Cortex of kidney (tissue), 1 donor: ENCODE measurements at places on chromosomes 12 and 14.

- DNase-seq, result no peak
Measured at GRCh38 chr12:92938638-92939037, 9.5 kb upstream of the EEA1 start.

DNA sequence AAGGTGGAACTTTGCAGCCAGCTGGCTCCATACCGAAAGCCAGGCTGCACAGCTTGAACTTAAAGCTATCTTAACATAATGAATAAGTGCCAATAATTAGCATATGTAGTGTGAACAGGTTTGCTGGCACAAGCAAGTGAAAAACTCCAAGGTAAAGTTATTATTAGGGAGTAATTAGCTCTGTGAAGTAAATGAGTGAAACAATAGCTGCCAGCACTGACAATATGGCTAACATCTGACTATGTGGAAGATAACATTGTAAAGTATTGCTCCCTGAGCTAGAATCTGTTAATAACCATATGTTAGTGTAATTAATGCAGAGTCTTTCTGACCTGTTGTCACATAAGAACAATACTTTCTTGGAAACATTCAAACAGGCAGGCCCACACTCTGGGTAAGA, 246.4 kb downstream of the SOX5 start:
- no peak for DNase-seq

- no peak for DNase-seq
Measured at GRCh38 chr12:123940627-123940966, 32.0 kb downstream of the CCDC92 start.

GRCh38 chr12:120283318-120283717, 8.4 kb downstream of the RNU4-2 start:
- no peak for DNase-seq

DNA sequence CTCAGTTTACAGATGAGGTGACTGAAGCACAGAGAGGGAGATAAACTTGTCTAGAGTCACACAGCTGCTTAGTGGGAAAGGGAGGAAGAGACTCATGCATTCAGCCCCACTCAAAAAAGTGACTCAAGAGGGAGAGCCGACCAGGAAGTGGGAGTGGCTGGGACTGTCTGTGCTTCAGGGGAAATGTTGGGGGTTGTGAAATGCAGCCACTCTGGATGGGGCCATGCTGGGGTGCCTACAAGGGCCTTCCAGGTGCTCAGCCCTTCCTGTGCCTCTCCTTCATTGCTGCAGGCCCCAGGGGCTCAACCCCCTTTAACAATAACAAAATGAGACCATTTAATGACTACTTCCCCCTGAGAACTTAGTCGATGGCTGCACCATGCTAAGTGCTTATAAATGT, 41.8 kb downstream of the CACNA1C start:
- DNase-seq, result no peak

GRCh38 chr12:97767347-97767746, 304.7 kb downstream of the RMST start:
- no peak for DNase-seq

DNA sequence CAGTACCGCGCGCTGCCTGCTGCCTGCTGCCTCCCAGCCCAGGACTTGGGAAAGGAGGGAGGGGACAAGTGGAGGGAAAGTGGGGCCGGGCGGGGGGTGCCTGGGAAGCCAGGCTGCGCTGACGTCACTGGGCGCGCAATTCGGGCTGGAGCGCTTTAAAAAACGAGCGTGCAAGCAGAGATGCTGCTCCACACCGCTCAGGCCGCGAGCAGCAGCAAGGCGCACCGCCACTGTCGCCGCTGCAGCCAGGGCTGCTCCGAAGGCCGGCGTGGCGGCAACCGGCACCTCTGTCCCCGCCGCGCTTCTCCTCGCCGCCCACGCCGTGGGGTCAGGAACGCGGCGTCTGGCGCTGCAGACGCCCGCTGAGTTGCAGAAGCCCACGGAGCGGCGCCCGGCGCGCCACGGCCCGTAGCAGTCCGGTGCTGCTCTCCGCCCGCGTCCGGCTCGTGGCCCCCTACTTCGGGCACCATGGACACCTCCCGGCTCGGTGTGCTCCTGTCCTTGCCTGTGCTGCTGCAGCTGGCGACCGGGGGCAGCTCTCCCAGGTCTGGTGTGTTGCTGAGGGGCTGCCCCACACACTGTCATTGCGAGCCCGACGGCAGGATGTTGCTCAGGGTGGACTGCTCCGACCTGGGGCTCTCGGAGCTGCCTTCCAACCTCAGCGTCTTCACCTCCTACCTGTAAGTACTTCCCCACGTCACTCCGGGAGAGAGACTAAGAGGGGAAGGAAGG, at the start of gene LGR5:
Gene LGR5, plus strand, starts transcription at position 186 of the 732 bp plus-strand sequence. Its CDS starts 283 bp downstream, at position 469.
- DNase-seq, result no peak

- no peak for DNase-seq
Measured at GRCh38 chr12:102971227-102971626, 13.8 kb downstream of the ASCL1 start.

GRCh38 chr12:45669792-45670191, 59.7 kb upstream of the ARID2 start:
- DNase-seq, result no peak

DNA sequence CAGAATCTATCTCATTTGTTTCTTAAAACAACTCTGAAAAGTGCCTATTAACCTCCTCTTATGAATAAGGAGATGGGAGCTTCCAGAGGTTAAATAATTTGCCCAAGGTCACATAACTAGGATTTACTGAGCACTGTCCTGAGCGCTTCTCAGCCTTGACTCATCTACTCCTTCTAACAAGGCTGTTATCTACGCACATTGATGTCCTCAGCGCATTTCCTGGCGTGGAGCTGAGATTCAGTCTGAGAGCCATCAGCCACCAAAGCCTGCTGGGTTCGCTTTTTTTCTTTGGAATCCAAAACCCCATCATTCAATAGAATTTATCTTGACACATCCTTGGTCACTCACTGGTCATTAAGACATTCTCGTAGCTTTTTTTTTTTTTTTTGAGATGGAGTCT, 29.3 kb downstream of the AK7 start:
- no peak for DNase-seq

- no peak for DNase-seq
Measured at GRCh38 chr12:92462049-92462448, 240.7 kb upstream of the PLEKHG7 start.

GRCh38 chr14:51917193-51917592, 56.8 kb downstream of the GNG2 start:
- no peak for DNase-seq

DNA sequence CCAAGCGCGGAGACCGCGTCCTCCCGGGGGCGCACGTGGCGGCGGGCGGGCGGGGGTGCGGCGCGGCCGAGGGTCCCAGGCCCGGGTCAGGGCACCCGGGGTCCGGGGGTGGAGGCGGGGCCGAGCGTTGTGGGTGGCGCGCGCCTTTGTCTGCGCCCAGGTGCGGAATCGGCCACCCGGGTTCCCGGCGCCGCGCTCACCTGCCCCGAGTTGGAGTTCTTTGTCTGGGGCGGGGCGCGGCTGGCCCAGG, 50.1 kb downstream of the LRCOL1 start:
- DNase-seq, result no peak

DNA sequence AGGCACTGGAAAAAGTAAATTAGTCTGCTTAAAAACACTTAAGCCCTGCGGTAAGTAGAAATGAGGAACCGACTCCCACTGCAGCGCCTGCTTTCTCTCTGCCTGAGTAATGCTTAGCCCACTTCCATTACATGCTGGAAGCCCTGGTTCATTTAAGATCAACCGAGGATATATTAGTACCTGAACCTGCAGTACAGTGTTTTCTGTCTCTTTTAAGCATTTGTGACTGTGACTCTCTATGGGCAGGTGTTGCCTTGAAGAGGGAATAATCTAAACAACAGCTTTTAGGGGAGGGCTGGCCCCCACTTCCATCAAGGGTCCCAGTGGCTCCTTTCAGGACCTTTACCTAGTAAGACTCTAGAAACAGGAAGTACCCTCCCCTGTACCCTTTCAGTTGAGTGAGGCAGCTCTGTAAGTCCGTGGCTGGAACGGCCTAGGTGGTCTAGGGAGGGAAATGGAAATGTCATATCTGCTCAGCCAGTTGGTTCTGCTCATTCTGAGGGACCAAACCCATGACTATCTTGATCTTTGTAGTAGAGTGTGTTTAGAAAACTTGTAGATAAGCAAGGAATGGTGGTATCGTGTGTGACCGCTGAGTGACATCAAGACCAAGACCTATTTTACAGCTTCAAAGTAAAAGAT, 56.2 kb downstream of the FNTB start:
- no peak for DNase-seq

DNA sequence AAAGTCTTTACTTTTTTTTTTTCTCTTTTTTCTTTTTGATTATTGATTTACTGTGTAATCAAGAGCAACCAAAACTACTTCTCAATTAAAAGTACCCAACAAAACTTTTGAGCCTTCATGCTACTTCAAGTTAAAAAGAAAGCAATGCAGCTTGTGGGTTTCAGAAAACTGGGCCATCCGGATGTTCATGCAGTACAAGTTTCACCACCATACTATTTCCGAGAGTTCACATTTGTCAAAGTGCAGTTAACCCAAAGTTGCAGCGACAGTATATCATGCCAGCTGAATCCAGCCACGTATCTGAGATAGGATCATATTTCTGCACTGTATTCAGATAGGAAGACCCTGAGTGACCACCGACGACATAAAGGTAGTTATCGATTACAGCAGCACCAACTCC, 33.0 kb downstream of the KLHL28 start:
- no peak for DNase-seq

- no peak for DNase-seq
Measured at GRCh38 chr12:3328081-3328480, 162.9 kb upstream of the PRMT8 start.

- DNase-seq, result no peak
Measured at GRCh38 chr14:61426048-61426447, 104.7 kb downstream of the PRKCH start.

DNA sequence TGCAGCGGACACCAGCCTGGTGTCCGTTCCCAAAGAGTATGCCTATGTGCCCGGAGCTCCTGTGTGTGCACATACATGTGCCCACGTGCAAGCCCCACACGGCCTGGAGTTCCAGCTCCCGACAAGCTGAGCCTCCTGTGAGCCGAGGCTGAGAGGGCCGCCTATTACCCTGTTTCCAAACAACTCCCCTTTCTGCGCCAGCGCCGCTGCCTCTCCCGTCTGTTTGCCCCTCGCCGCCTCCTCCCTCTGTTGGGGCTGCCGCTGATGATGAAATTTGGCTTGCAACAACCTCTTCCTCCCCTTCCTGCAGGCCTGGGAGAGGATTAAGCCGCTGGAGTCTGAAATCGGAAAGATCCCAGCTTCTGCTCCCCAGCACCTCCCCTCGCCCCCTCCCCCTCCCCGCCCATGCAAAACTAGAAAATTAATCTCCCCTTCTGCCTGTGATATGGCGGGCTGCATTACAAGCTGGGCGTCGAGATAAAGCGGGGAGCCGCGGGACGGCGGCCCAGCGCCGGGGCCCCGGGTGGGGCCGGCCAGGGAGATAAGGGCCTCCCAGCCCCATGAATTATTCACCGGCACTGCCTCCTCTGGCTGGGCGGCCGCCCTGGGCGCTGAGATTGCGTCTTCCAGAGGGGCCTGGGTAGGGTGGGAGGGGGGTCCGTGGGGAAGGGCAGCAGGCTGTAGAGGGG, 6.8 kb upstream of the ASIC1 start:
- DNase-seq, result no peak

GRCh38 chr12:45232756-45233372, 17.0 kb downstream of the ANO6 start:
- no peak for DNase-seq

DNA sequence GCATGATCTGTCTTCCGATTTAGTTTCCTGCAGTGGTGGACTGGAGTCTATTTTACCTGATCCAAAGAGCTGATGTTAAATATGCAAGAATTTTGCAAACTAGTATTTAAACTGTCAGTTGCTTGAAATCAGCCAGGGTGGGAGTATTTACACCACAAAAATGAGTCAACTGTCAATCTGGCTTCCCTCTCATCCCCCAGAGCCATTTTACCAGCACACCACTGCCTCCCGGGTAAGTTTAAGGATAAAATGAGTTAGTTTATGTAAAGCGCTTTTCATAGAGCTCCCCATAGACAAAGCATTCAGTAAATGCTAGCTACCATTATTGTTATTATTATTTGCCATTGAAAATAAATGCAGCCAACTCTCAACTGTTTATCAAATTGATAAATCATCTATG, 106.3 kb upstream of the FRMD6 start:
- DNase-seq, result no peak

DNA sequence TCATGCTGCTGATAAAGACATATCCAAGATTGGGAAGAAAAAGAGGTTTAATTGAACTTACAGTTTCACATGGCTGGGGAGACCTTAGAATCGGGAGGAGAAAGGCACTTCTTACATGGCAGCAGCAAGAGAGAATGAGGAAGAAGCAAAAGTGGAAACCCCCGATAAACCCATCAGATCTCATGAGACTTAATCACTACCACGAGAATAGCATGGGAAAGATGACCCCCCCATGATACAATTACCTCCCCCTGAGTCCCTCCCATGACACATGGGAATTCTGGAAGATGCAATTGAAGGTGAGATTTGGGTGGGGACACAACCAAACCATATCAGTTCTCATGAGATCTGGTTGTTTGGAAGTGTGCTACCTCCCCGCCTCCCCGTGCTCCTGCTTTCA, 9.8 kb upstream of the MFAP5 start:
- no peak for DNase-seq
